ENCODE measurements at places on chromosomes 1 and 21.

GRCh38 chr1:69967245-69967766 is 238.1 kb downstream of the LRRC40 start:
- DNase-seq: no peak

DNA sequence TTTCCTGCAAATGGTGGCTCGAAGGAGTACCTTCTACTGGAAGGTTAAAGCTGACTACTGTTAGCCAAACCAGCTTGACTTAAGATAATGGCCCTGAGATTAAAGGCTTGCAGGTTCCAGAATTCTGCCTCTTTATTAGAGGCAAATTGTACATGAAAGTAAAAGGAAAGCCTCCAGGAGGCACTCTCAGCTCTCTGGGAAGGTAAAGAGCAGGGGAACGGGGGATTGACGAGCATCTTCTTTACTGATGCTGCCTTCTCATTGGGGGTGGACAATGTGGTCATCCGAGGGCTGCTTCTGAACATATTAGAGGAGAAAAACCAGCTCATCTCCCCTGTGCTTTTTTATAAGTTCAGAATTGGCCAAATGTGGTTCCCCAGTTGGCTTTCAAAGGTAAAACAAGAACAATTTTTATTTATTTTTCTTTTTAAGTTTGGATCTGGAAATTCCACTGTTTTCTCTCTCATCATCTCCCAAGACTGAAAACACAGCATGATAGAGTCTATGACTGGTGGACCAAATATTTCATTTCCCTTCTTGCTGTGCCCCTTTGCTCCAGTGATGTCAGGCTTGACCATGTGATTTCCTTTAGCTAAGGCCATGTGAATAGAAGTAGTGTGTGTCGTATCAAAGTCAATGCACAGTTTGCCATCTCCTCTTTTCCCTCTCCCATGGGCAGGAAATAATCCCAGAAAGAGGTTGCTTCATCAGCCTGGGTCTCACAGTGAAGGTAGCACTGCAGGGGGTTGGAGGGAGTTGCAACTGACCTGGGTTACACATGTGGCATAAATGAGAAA is 292.7 kb downstream of the PRDM2 start:
- no peak for DNase-seq

DNA sequence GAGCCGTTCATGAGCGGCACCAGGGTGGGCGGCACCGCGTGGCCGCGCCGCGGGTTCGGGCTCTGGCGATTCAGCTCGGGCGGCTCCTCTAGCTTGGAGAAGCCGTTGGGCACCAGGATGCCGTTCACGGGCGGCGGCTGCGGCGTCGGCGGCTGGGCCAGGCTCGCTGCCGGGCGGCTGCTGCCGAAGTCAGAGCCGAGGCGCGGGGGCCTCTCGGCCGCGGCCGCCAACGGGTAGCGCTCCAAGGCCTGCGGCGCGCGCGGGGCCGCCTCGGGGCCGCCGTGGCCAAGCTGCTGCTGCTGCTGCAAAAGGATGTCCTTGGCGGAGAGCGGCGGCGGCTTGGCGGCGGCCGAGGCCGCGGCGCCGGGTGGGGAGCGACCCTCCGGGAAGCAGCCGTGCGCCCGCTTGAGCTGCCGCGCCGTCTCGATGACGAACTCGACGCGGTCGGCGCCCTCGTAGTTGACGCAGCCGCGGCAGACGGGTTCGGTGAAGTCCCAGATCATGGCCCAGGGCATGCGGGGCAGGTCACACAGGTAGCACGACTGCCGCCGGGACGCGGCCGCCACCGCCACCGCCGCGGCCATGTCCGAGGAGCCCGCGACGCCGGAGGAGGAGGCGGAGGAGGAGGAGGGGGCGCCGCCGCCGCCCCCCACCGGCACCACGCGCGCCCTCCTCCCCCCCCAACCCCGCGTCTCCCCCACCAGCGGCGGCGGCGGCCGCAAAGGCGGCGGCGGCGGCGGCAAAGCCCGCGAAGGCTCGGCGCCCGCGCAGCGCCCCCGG is 877 bp downstream of the IRF2BP2 start:
- DNase-seq: peak; percentile 73

DNA sequence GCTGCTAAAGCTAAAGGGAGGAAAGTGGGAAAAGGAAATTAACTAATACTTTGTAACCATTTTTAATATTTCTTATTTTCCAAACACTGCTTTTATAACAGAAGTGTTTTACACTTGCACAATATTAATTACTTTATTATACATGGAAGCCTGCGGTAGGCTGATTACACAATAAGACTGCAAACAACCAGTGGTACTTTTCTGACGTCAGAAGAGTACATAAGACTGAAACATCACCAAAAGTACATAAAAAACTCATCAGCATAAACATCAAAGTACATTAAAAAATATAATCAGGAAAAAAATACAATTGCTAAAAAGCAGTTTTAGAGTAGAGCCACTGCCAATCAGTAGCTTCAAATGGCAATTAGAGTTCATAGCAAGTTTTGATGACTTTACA is 4.6 kb downstream of the ZNF281 start:
- no peak for DNase-seq

DNA sequence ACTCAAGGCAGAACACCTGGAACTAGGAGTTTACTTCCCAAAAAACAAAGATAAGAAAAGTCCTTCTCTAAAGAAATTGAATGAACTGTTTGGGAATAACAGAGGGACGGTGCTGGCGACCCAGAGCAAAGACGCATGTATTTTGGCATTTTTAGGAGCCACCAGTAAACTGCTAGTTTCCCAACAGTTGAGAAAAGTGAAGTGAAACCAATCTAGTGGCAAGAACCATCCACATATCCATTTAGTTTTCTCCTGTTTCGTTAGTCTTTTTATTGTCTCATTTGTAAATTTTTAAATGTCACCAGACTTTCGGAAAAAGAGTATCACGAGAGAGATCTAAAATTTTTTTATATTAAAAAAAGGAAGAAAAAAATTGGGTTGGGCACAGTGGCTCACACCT is 30.2 kb downstream of the ODF2L start:
- no peak for DNase-seq

DNA sequence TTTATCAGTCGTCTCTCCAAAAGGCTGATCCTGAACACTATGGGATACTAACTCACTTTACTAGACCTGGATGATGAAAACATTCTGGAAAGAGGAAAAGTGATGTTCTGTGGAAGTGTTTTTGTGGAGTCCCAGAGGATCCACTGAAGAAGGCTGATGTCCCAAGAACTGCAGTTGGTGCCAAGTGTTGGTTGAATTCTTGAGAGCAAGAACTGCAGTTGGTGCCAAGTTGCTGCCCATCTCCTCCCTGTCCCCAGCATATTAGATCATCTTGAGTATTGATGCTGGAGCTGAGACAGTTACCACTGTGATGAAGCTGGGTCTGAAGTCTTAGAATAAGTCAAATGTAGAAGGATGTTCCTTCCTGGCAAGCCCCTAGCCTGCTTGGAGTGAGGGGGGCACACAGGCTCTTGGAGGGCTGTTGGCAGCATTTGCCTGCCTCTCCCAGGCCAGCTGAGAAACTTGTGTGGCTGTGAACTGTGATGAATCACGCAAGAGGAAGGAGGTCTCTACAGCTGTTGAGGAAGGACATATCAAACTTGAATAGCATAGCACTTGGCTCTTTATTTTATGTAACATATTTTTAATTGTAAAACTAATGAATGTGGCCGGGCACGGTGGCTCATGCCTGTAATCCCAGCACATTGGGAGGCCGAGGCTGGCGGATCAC is 48.1 kb downstream of the DNAJC6 start:
- no peak for DNase-seq

- DNase-seq: no peak
Measured at GRCh38 chr1:63723602-63724001, 50.2 kb upstream of the ROR1 start.

- peak; percentile 55 for DNase-seq
Measured at GRCh38 chr1:42924851-42925760, 33.6 kb downstream of the SLC2A1 start.

DNA sequence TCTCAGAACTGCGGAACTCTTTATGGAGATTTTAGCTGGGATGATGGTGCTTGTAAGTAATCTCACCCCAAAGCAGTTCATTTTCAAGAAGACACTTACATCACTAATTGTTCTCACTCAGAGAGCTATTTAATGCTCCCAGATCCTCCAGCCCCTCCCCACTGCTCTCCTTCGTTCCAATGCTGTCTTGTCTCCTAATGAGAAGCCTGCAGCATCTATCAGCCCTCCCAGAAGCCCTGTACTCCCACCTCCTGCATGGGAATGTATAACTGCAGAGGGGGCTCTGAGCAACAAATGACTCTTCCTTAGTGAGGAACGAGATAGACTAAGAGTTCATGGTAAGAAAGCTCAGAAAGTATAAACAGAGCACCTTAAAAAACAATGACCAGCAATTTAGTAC is 377.4 kb upstream of the RUNX1 start:
- no peak for DNase-seq

DNA sequence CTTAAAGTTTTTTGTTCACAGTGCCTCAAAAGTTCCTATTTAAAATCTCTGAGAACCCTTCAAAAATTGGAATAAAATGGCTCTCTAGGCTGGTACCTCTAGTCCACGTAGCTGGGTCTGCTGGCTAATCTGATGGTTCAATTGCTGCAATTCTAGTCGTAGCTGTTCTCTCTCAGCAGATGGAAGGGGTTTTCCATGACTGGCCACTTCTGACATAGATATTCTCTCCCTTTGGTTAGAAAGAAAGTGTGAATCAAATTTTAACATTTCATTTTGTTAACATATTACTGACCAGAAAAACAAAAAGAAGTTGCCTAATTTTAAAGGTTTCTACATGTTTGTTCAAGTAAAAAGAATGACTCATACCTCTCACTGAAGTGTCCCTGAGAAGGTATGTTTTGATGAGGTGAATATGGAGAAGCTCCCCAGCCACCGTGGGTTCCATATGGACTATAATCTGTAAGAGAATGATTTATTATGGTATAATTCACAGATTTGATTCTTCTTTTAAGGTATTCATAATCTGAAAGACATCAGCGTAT is 29.3 kb upstream of the SERPINC1 start:
- DNase-seq: no peak

GRCh38 chr1:111988743-111989453 is 570 bp downstream of the KCND3 start:
- DNase-seq: peak; percentile 82

- no peak for DNase-seq
Measured at GRCh38 chr1:34868230-34869049, 8.9 kb upstream of the SMIM12 start.

DNA sequence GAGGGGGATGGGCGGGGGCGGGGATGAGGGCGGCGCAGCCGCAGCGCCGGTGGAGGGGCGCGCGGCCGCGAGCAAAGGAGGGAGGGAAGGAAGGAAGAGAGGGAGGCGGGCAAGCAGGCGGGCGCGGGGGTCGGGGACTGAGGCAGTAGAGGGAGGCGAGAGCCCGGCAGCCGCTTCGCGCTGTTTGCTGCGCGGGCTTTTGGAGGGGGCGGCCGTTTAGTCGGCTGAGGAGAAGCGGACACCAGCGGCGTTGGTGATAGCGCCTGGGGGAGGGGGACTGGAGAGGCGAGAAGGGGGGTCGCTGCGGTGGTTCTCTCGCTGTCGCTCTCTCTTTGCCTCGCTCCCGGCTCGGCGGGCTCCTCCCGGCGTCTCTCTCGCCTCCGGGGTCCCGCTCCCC is at the start of gene HS2ST1:
TSS of gene HS2ST1 (plus strand) at position 35 of the 397 bp plus-strand sequence.
- DNase-seq: no peak

GRCh38 chr1:67485046-67485811 is 55.0 kb upstream of the SERBP1 start:
- no peak for DNase-seq

DNA sequence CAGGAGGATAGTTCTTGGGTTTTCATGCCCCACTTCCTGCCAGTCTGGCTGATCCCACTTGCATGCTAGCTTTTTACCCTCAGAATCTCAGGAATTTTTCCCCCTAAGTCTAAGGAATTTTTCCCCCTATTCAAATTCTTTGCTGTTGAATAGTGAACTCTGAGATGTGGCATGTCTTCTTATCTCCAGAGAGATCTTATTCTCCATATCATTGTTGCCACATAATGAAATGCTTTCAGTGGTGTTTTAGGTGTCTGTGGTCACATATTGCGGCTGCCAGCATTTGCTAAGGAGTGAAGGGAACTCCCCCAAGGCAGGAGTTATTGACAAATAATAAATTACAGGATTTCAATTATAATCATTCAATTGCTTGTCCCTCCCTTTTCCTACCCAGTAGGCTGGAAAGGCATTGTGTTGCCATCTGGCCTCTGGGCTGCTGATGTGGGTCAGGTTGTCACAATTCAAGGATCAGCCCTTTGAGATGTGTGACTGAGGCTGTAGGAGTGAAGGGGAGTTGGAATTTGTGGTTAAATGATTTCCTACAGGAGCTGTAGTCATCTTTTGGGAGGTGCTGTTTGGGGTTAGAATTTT is 3.9 kb upstream of the FLG start:
- no peak for DNase-seq

- DNase-seq: no peak
Measured at GRCh38 chr1:181120924-181121323, 32.4 kb downstream of the IER5 start.

DNA sequence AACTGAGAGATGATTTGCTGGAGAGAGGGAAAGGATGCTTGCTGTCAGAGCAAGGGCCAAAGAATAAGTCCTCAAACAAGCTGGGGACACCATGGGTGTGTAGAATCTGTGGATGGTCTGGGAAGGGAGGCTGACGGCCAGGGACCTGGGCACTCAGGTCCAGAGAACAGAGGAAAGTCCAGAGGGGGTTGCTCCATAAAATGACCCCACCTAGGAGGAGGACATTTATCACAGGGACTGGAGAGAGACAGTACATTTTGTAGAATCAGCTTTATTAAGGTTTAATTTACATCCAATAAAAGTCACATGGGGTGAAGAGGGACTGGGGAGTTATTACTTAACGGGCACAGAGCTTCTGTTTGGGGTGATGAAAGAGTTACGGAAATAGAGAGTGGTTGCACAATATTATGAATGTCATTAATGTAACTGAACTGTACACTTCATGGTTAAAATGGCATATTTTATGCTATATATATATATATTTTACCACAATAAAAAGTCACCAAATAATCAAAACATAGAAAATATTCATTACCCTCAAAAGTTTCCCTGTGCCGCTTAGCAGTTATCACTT is 73.0 kb upstream of the ABCD3 start:
- no peak for DNase-seq

DNA sequence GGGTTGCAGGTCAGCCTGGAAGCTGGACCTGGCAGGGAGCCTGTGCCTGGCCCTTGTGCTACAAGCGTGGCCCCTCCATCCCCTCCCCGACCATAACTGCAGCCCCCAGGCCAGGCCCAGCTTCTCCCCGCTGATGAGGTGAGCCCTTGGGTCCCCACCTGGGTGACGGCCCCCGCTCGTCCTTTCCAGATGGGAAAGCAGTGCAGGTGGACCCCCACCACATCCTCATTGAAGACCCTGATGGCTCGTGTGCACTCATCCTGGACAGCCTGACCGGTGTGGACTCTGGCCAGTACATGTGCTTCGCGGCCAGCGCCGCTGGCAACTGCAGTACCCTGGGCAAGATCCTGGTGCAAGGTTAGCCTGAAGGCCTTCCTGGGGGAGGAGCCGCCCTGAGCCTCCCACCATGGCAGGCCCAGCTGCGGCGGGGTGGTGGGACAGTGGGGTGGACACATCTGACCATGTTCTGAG is 56.9 kb downstream of the TRIM11 start:
- peak; percentile 33 for DNase-seq

GRCh38 chr1:25675729-25676476 is 59.3 kb downstream of the MAN1C1 start:
- no peak for DNase-seq

- DNase-seq: no peak
Measured at GRCh38 chr1:23930270-23930669, 17.1 kb upstream of the CNR2 start.

GRCh38 chr1:178679237-178679636 is 45.8 kb upstream of the RALGPS2 start:
- no peak for DNase-seq

GRCh38 chr1:218292515-218292914 is 7.4 kb downstream of the RRP15 start:
- no peak for DNase-seq

Measured in endodermal cell (in vitro differentiated cells).